ENCODE measurements at places on chromosomes 4 and X.

DNA sequence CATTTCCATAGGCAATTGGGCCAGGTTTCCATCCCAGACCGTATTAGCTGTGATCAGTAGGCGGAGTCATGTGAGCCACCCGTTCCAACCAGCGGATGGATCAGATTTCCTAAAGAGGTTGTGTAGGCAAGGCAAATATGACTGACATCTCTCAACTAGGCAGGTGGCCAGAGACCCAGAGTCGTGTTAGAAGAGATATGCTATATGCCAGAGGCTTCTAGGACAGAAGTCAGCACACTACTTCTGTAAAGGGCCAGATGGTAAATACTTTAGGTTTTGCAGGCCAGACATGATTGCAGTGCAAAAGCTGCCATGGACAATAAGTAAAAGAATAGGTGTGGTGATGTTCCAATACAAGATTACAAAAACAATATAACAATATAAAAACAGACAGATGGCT lies 788.4 kb downstream of the RPA4 start:
- DNase-seq = no peak

- no peak for DNase-seq
These were observed 29.2 kb downstream of the EFHC2 start for GRCh38 chrX:44314259-44314734.

DNA sequence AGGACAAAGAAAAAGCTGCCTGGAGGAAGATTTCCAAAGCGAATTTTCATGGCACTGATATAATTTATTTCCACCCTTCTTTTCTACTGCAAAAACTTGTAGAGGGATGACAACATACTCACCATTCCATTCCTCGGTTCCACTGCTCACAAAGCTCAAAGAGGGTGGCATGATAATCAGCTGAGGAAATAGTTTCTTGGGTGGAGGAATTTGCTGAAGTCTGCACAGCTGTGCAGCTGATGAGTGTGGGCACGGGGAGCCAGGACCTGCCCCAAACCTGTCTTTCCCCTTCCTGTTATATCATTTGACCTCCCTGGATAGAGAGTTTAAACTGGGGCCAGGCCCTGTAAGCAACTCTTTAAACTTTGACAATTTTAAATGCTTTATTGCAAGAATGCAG lies 160.6 kb downstream of the PACRGL start:
- no peak for DNase-seq

DNA sequence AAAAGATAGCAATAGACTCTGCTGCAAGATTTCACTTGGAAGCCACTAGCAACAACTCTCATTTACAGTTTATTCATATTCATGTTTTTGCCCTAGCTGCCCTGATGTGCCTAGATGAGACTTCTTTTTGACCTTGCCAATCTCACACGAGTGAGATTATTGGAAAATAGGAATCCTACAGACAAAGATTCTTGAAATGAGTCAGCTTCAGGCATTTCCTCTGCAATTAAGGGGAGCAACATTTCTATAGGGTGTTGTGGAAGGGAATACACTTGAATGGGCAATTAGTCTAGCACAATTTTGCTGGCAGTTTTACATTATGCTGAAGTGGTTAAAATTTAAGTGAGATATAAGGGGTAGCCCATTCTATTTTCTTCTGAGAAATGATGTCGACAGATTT lies 217.0 kb upstream of the FAT4 start:
- DNase-seq = no peak
